ENCODE measurements at places on chromosomes 1 and 21.

DNA sequence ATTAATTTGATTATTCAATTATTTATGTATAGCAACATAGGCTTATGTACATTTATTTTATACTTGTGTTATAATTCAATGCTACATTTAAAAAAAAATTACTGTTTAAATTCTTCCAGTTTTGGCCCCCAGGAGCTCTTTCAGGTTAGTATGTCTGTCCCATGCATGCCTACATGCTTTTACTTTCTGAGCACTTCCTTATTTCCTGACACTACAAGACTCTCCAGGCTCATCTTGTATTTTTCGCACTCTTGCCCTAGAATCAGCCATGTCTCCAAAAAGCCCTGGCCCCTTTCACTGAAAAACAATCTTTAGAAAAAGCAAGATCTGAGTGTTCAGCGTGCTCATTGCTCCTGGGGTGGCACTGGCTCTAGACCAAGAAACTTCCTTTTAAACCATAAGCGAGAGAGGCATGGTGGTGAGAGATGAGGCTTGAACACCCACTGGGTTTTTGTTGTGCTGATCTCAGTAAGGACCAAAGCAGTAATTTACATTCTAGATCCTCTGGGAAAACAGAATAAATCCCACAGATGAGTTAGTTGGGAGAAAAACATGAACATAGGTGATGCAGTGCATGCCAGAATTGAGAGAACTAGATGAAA is 95.0 kb downstream of the SLC30A10 start:
- no peak for DNase-seq

DNA sequence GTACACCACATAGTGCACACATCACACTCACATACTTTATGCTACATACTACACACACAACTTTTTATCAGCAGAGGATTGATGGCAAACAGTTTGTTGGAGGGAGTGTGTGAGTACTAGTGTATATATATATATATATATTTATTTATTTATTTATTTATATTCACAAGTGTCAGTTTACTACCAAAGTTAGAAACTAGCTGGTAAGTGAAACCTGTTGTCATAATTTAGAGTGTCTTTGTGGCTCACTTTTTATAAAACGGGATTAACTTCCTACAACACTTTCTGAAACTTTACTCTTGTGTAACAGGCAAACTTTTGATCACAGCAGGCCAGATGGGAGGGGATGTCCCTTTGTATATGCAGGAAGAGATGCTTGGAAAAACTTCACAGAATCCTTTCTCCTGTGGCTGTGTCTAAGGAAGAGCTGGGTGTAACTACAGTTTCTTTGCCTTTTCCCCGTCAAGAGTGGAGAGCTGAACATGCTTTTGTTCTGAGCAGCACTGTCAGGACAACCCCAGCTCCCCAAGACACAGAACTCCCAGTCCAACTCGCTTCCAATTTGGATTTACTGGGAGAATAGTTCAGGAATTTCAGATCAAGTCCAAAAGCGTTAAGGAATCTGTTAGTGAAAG is 1.9 kb upstream of the SAMD13 start:
- DNase-seq, result no peak

- DNase-seq, result no peak
Measured at GRCh38 chr1:15330028-15330427, 79.7 kb upstream of the EFHD2 start.

GRCh38 chr1:159532922-159533321 is 2.9 kb downstream of the OR10J5 start:
- no peak for DNase-seq

DNA sequence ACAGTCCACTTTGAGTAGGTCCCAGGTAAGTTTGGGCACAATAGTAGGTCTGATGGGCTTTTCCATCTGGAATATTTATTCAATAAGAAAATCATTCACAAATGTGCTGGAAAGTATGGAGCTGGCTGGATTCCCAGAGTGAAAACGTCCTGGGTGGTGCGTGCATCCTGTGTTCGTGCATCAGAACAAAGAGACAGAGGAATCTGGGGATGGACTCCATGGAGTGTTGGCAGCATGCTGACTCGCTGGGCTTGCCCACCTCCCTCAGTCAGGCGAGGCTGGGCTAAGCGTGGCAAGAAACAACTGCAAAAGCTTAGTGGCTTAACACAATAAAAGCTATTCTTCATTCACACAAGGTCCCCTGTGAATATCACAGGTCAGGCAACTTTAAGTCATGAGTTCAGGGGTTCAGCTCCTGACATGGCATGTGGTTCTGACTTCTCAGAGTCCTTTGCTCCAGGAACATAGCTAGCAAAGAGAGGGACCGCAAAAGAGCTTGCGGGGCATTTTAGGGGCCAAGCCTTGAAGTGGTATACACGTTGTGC is 151.6 kb upstream of the ZNF644 start:
- DNase-seq, result no peak

- DNase-seq, result no peak
Measured at GRCh38 chr1:46522184-46522968, 29.1 kb downstream of the KNCN start.

DNA sequence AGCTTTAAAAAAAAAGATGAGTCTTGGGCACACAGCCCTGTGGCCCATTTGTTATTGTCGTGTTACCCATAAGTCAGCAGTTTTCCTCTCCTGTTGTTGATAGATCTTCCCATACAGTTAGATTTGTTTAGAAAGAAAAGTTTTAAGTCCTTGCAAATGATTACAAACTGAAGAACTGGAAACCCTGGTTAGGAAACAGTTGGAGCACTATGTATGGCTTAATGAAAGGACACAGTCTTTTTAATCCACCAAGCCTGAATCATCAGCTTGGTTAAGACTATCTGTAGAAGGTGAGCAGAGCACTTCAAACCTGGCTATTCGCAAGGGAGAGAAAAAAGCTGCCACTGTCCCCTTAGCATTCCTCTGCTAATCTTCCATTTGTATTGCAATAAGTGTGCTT is 241.0 kb downstream of the DISC1 start:
- DNase-seq, result no peak

DNA sequence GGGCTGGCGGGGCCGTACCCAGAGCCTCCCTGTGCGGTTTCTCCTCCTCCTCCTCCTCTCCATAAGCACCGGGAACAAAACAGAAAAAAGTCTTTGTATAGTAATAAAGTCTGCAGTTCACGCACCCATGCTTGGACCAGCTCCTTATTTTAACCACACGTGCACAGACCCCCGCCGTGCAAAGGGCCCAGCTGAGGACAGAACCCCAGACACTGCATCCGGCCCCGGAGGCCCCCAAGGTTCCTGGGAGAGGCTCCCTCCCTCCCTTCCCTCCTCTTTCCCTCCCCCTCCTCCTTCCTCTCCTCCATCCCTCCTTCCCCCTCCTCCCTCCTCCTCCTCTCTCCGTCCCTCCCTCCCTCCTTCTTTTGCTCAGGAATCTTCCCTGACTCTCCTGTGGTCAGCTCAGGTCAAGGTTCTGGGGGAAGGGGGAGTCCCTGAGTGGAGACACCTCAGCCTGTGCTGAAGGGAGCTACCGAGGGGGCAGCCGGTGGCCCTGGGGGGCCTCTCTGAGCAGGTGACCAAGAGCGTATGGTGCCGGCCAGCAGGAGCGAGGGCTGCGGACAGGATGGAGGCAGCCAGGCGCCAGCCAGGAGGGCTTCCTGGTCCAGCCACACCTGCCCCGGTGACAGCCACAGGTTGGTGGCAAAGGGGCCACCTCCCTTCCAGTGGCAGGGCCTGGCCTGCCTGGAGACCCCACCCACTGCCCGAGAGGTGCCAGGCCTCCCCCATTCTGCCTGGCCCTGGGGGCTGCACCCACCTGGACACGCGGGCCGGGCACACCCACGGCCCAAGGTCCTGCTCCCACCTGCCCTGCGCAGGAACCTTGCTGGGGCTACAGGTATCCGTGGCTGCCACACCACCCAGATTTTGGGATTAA is 3.2 kb upstream of the TTLL10 start:
- DNase-seq, result no peak

DNA sequence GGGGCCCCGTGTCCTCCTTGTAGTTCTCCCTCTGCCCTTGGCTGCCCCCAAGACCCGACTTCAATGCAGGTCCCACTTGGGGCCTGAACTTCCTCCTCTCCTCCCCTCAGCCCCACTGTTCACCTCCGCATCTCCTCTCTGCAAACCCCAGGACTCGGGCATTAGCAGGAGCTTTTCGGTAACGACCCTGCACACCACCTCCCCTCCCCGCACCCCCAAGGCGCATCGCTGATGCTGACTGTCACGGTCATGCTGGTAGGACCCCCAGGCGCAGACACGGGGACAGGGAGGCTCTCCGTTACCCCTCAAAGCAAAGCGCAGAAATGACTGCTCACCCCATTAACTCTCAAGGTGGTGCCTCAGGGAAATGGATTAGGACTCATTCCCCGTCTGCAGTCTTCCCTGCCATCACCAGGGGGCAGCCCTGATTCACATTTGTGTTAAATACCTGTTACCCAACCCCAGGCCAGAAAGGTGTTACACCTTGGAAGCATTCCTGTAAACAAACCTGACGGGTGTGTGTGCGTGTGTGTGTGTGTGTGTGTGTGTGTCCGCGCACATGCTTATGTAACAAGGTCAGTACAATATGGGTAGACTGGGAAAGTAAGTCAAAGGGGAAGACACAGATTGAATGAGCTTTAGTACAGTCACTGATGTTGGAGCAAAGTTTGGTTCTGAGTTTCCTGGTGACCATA is 6.4 kb upstream of the GUCA2B start:
- peak; percentile 37 for DNase-seq

GRCh38 chr1:183562701-183563100 is 27.6 kb downstream of the NCF2 start:
- DNase-seq, result no peak

DNA sequence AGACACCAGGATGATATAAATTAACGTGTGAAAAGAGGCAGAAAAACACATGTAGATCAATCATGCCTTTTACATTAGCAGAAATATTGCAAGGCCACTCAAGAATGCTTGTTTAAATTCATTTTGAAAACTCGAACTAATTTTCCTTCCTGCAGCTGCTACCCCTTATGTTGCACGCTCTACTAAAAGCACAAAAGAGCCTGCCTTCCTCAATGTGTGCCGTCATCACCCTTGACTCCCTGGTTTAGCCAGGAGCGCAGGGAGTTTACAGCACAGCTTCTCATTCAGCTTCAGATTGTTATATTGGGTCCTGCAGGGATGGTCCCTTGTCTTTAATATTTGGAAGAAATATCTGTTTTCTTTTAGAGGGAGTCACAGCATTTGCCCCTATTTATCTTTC is 10.1 kb upstream of the ST6GALNAC5 start:
- DNase-seq, result no peak

DNA sequence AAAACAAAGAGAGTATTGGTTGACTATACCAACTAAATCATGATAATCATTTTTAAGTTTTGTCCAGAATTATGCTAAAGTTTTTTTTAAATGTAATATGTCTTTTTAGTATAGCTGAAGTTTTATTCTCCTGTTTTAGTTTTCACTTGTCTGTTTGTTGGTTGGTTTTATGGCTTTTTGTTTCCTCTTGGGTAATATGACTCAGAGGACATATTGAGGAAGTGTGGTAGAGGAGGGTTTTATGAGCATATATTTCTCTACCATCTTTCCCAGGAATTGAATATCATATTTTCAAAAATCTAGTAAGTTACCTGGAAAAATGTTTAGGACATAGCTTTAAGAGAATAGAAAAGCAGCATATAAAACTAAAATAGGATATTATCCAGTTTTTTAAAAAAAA is 68.6 kb upstream of the MCOLN3 start:
- no peak for DNase-seq

GRCh38 chr1:55987491-55988249 is 591.7 kb downstream of the PLPP3 start:
- no peak for DNase-seq

- DNase-seq, result no peak
Measured at GRCh38 chr1:159068886-159069285, 7.7 kb downstream of the AIM2 start.

DNA sequence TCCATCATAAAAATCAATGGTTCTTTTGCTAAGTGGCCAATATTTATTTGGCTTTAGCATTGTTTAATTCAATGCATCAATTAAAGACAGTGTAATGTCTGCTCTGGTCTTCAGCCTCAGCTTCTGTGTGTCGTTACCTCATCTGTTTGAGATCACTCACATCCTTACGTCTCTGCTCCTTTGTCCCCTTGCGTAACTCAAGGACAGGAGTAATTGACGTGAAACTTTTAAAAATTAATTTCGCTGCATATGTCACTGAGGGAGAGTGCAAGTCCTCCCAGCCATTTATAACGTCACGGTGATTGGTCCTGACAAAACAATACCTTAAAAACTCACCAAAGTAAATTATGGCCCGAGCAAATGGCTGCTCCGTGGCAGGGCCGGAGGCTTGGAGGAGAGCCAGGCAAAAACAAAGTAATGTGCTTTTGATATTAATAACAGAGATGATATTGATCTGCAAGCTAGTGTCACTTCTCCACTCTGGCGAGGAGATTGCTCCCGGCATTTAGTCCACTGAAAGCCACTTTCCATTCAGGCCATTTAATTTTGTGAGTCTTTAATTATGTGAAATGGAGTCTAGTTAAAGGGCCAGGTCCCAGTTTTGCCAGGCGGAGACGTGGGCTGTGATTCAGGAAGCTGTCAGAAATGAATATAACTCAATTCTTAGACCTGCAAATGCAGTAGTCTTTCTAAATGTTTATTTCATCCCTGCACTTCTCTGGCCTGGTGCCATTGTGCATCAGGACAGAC is 150.9 kb upstream of the POU3F1 start:
- no peak for DNase-seq

- no peak for DNase-seq
Measured at GRCh38 chr21:34054259-34054658, 19.1 kb upstream of the MRPS6 start.

DNA sequence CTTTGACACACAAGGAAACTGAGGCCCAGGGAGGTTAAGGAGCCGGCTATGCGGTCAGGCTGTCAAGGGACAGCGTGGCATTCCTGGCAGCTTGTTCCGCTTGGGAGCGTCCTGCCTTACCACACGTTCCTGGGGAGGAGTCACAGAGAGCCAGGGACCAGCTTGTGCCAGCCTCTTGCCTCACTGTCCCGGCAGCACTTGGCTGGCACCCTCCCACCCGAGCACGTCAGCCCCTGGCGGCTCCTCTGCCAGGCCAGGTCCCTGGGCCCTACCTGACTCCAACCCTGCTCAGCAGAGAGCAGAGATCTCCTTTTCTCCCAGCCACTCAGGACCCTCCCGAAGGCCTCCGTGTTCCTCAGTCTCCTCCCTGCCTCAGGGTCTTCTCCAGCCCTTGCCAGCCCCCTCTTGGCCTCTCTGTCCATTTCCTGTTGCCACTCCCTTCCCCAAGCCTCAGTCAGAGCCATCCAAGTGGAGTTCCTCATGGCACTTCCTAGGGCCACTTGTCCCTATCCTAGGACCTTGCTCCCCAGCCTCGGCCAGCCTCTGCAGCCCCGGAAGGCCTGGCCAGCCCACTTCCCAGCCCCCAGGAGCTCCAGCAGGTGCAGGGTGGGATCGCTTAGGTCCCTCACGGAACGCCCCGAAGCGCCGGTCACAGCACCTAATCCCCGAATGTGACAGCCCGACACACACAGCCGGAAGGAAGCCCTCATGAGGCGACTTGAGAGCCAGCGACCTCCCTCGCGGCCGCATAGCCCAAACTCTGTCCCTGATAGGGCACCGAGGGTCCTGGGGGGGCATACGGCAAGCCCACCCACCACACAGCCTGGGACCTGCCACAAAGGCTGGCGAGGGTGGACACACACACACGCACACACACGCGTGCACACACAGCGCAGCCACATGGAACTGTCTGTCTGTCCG is 130.3 kb downstream of the CASZ1 start:
- no peak for DNase-seq

- no peak for DNase-seq
Measured at GRCh38 chr21:41559658-41560631, 52.0 kb upstream of the TMPRSS2 start.
